ENCODE measurements at places on chromosomes 13 and 19.
A peak's percentile ranks its signal among the peaks of the same experiment; 100 is the strongest.

GRCh38 chr13:67238277-67238859, 8.2 kb upstream of the PCDH9 start:
- no peak for DNase-seq

GRCh38 chr19:3336680-3337523, 29.5 kb upstream of the NFIC start:
- DNase-seq = peak; percentile 39

DNA sequence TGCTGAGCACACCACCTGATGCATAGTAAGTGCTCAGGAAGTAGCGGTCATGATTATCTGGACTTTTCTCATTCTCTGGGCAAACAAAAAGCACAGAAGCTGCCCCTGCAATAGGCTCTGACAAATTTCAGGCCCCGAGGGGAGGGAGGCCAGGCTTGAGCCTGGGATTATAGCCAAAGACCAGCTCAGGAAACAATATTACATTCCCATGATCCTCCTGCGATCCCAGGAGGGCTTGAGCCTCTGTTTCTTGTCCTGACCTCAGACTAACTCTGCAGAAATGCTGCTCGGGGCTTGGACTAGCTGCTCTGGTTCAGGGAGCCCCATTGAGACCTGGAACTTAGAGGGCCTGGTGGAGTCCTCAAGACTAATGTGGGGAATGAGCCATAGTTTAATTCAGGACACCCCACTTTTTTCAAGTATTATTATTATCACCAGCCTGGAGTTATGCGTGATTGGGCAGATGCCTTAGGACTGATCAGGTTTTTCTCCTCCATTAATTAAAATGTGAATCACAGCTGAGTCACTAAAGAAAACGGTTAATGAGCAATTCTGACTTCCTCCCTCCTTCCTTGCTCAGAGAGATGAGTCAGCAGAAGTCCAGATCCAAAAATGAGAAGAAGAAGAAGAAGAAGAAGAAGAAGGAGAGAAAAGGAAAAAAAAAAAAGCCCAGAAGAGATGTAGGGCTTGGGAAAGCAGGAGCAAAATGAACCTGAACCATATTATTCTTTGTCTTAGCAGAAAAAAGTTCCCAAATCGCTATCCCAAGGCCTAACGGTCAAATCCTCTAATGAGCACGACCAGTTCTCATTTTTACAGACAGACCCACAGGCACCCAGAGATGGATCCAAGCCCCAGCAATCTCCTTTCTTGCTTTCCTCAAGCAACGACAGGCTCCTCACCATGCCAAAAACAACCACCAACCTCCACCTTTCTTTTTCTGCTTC, 107.2 kb downstream of the CACNA1A start:
- DNase-seq = peak; percentile 33

DNA sequence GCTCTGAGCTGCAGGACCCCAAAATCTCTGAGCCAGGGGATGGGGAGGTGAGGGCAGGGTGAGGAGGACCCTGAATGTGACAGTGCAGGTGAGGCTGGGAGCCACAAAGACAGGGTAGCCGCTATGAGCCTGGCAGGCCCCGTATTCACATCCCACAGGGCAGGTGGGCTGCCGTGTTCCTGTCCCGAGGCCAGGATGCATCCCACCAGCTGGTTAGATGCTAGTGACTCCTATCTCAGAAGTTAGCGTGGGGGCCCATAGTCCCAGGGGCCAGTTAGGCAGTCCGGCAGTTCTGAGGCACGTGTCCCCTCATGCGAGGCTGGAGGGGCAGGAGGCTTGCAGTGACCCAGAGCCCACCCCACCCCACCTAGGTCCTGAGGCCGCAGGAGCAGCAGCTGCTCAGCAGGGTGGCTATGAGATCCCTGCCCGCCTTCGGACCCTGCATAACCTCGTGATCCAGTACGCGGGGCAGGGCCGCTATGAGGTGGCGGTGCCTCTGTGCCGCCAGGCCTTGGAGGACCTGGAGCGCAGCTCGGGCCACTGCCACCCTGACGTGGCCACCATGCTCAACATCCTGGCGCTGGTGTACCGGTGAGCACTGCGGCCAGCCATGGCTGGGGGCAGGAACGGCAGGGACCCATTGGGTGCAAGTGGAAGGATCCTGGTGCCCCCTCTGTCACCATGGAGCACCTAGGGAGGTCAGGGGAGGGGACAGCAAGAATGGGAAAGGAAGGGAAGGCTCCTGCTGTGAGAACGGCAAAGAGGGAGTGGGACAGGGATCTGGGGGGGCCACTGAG, 7.2 kb downstream of the KLC3 start:
- no peak for DNase-seq
